ENCODE measurements at places on chromosomes 16 and 17. TPM values are rescaled to one million over a fixed set of nuclear protein-coding genes. Genes with fewer than 3 reads are reported as not detected.

DNA sequence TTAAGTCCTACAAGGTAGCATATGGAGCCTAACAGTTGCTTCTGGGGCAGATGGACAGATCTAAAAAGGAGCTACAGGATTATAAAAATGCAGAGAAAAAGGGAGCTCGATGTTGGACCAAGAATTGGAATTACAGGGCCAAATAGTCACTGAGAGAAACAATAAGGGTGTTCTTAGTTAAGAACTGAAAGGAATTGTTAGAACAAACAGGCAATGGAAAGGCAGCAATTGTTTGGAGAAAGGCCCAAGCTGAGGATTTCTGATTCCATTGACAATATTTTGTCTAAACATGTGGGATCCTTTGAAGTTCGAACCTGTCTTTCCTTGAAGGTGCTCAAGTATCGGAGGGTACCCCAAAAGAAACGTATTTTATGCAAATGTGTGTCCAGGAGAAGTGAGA, 513.6 kb upstream of the CDH8 start:
- no peak for DNase-seq

GRCh38 chr16:22728167-22728836, 85.7 kb upstream of the HS3ST2 start:
- DNase-seq: no peak

DNA sequence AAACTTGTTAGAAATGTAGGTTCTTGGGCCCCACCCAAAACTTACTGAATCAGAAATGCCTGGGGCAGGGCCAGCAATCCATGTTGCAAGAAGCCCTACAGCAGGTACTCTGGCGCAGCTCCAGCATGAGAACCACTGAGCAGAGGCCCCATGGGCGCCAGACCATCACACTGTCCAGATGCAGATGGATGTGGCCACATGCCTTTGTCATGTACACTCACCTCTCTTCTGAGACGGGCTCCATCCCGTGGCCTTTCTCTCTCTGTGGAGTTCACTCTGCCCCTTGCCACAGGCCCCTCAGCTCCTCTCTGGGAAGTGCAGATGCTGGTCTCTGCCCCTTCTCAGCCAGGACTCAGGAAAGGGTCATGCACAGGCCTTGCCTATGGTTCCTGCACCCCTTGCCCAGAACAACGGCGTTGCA, 2.3 kb upstream of the CCNF start:
- DNase-seq: no peak

DNA sequence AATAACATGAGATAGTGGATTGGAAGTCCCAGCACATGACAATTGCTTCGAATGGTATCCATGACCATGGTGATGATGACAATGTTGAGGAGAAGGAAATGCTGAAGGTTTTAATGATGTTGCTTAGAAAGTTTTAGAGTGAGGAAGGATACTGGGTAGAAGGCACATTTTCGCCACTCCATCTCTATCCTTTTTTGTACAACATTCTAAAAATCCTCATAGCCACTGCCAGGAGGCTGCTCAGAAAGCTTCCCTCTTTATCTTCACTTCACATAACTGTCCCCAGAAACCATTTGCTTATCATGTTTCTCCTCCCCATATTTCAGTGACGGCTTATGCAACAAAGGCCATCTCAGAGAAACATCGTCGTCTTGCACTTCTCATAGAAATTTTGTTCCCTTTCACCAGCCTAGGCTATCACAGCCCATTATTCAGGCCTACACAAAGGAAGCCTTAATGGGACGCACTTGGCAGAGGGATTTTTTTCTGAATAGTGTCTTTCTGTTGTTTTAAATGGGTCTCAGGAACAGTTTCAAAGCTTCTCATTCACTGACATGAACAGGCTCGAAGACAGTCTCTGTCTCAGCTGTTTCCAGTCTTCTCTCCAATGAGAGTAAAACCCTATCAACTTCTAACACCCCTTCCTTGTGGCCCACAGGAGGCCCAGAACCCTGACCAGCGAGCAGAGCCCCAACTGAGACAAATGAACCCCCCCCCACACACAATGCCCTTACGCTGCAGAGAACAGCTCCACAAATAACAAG, 506.7 kb downstream of the HAPSTR1 start:
- DNase-seq: no peak

GRCh38 chr17:36034127-36034526, 16.4 kb upstream of the CCL23 start:
- DNase-seq: no peak

The AGRP gene
- total RNA-seq: not detected

The KRTAP2-2 gene
- not detected for total RNA-seq

The GPR142 gene
- not detected for total RNA-seq
